HS-27A (cell line): ENCODE measurements at places on chromosomes 13 and 19.

DNA sequence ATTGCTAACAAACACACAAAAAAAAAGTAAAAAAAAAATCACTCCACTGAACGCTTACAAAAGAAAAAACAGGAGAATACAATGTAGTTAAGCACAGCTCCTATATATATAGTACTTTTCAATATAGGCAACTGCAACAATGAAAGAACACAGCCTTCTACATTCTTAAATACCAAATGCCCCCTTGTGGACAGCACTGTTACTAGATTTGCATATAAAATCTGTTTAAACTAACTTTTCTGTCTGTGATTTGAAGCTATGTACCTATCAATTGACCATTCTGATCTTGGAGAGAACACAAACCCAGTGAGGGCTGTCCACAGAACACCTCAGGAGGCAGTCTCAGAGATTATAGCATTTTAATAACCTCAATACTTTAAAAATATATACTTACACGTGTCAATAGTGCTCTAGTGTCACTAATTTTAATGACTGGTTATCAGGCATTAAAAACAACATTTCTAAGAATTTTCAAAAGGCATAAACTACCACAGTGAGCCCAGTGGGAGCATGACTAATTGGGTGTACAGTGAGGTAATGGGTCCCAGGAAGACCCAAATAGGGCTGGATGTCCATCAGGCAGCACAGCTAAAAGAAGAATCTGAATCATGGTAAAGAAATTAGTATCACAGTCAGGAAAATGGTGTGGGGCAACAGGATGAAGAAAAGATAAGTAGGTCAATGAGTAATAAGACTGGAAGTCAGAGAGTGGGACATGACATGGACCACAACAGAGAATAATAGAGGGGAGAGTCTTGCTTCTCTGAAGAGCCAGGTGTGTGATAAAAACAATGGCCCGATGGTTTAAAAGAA, 22.2 kb downstream of the CCDC169 start:
- DNase-seq: no peak

- no peak for DNase-seq
Observed at GRCh38 chr13:45068036-45069001, 52.0 kb upstream of the GTF2F2 start.

GRCh38 chr19:2426611-2427428, 566 bp downstream of the TIMM13 start:
- DNase-seq: no peak

- DNase-seq: no peak
Observed at GRCh38 chr19:31350693-31351055, 1.4 kb upstream of the TSHZ3 start.

- no peak for DNase-seq
Observed at GRCh38 chr19:41708481-41708880, at the start of gene CEACAM5. TSS of gene CEACAM5 (plus strand) at chr19:41708626. CDS start at chr19:41708732, 106 bp downstream.

DNA sequence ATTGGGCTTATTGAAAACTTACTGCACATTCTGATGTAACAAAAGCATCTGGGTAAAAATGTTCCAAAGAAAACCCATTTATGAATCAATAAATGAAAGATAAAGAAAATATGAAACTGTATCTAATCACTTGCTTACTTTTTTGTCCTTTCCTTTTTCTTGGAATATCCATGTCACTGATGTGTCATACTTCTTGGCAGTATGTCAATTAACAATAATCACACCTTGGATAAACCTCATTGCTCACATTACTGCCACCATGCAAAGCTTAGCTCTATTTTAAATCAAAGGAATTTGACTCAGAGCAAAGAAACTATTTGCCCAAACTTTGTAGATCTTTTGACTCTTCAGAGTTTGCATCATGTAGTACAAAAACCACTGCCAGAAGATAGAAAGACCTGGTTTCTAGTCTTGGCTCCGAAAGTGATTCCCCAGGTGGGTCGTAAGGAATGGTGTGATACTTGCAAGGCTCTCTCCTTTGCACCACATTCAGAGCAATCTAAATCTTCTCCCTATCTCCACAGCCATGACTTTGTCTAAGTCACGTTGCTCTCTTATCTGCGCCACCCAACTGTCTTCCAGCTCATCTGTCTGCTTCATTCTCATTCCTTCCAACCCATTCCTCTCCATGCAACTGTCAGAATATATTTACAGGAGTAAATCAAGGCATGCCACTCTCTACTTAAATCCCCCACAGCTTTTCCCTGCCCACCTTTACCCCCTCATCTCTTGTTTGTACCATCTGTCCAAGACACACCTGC, 311.9 kb downstream of the COG6 start:
- DNase-seq: no peak

DNA sequence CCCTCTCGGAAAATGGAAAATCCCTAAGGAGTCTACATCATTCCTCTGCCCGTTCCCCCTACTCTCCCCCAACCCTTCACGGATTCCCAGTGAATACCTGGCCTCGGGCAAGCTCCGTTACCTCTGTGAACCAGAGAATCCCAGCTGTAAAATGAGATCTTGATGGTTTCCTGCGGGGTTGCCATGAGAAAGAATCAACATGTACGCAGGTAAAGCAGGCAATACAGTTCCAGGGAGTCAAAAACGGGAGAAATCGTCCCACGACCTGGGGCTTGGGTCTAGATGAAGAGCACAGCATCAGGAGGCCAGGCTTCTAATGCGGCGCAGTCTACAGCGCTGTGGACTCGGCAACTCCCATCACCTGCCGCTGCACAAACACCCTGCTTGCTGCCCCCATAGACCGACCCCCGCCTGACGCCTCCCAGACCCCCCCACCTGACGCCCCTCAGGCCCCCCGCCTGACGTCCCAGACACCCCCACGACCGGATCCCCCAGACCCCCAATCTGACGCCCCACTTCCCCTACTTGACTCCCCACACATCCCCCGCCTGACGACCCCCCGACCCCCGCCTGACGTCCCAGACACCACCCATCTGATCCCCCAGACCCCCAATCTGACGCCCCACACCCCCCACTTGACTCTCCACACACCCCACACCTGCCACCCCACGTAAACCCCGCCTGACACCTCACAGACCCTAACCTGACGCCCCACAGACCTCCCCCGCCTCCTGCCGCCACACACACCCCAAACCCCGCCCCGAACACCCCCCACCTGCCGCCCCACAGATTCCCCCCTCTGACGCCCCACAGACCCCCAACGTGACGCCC, 680 bp downstream of the LIG4 start:
- no peak for DNase-seq

DNA sequence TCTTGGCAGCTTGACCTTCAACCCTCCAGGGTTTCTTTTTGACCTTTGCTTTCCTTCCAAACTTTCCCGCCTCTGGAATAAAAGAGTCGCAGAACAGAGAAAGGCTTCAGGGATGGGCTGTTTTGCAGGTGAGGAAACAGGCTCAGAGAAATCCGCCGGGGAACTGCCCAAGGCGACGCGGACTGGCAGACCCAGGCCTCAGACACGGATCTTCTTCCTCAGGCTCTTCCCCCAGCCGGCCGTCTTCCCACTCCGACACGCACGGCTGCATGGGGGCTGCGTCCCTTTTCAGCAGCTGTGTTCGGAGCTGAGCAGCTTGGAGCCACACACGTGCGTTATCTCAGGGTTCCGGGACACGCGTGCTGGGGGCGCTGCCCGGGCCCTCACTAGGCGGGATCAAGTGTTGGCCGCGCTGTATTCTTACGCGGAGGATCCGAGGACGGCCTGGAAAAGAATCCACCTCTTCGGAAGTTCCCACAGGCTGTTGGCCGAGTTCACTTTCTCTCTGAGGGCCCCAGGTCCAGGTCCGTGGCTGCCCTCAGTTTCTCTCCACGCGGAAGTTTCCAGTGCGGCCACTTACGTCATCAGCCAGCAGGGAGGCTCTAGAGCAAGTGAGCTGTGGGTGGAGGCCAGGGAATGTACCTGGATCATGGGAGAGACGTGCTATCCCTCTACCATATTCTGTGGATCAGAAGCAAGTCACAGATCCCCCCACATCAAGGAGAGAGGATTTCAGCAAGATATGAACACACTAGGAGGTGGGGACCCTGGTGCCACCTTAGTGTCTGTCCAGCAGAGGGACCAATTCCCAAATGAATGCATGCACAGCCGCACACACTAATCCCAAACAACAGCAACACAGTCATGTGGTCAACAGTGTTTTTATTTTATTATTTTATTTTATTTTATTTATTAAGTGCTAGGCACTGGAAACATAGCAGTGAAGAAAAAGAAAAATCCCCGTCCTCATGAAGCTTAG, 100.4 kb downstream of the ING1 start:
- no peak for DNase-seq

DNA sequence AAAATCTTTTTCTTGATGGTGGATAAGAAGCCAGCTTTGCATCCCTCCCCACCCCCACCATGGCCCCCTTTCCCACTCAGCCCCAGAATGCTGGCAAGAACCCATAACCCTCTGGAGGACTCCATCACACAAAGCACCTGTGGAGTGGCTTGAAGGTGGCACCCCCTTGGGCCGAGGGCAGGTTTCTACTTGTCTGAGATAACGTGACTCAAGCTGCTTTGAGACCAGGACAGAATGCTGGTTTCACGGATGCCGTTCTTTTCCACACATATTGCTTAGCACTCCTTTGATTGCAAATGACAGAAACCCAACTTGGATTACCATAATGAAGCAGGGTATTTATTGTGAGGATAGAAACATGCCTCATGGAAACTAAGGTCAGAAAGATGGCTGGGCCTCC, 82.2 kb downstream of the LACC1 start:
- DNase-seq: no peak

DNA sequence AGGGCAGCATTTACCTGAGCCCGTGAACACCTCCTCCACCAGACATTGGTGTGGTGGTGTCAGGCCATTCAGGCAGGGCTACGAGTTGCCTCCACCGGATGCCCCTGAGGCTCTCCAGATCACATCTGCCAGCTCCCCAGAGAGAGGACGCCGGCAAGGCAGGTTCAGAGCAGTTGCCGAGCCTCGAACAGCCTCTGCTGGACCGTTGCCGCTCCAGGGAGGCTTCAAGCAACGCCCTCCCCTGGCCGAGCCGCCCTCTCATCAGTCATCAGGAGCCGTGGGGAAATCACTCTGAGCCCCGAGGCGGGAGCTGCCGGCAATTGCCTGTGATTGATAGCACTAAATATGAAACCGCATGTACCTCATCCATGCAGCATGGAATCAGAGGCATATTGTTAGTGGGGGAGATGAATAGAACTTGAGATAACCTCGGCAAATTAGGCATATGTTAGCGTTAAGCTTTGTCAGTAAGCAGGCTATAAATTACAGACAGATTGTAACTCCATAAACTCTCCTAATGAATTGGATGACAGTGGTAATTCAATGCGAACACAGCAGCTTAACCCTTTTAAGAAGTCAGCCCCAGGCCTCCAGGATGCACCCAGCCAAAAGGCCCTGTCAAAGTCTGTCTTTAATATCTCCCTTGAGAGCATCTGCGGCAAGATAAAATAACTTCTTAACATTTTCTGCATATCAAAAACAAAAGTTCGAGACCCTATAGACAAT, 29.8 kb upstream of the SPACA7 start:
- no peak for DNase-seq
